ENCODE measurements at places on chromosomes 5 and 9. TPM values are rescaled to one million over a fixed set of nuclear protein-coding genes. Genes with fewer than 3 reads are reported as not detected.

DMRT3 gene
- not detected for polyA plus RNA-seq

HAVCR2 gene
- 56.8 TPM for polyA plus RNA-seq

LCNL1 gene
- polyA plus RNA-seq: not detected

RNF183 gene
- polyA plus RNA-seq: not detected

GOLM1 gene
- 12.9 TPM for polyA plus RNA-seq

IL5 gene
- polyA plus RNA-seq: not detected

CER1 gene
- polyA plus RNA-seq: not detected

PRDM12 gene
- not detected for polyA plus RNA-seq

F2RL1 gene
- polyA plus RNA-seq: 2.5 TPM

OTULIN gene
- polyA plus RNA-seq: 14.2 TPM

CARTPT gene
- not detected for polyA plus RNA-seq

INVS gene
- 4.2 TPM for polyA plus RNA-seq

CSF2 gene
- polyA plus RNA-seq: not detected

TNFSF8 gene
- polyA plus RNA-seq: 34.0 TPM

SPTAN1 gene
- polyA plus RNA-seq: 6.2 TPM

FAM221B gene
- polyA plus RNA-seq: 0.05 TPM

RAB14 gene
- 60.0 TPM for polyA plus RNA-seq

FRMD3 gene
- polyA plus RNA-seq: 9.8 TPM

PDLIM4 gene
- not detected for polyA plus RNA-seq

COL15A1 gene
- 0.03 TPM for polyA plus RNA-seq

IL4 gene
- polyA plus RNA-seq: not detected

CTXN3 gene
- not detected for polyA plus RNA-seq

HMMR gene
- not detected for polyA plus RNA-seq

All from CD14-positive monocyte (primary cell).